ENCODE measurements at places on chromosomes 7 and 10. TPM values are rescaled to one million over a fixed set of nuclear protein-coding genes. Genes with fewer than 3 reads are reported as not detected.

The TMEM178B gene
- polyA plus RNA-seq: 0.56 TPM

DNA sequence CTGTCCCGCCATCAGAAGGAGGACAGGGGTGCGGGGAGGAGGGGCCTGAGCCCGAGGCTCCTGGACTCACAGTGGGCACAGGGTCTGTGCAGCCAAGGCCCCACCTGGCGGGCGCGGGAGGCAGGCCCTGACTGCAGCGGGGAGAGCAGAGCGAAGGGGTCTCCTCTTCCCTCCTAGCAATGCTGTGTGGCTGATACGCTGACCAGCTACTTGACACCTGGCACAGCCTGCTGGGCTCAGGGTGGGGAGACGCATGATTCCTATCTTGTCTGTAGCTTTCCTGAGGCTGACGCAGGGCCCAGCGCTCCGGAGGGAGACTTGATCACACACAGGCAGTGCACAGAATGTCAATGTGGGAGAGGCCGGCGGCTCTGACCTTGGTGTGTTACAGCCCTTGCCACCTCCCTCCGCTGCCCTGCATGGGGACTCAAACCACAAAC lies 174.9 kb downstream of the ELFN1 start:
- DNase-seq: no peak

The TUBB8 gene
- polyA plus RNA-seq: 1.0 TPM

DNA sequence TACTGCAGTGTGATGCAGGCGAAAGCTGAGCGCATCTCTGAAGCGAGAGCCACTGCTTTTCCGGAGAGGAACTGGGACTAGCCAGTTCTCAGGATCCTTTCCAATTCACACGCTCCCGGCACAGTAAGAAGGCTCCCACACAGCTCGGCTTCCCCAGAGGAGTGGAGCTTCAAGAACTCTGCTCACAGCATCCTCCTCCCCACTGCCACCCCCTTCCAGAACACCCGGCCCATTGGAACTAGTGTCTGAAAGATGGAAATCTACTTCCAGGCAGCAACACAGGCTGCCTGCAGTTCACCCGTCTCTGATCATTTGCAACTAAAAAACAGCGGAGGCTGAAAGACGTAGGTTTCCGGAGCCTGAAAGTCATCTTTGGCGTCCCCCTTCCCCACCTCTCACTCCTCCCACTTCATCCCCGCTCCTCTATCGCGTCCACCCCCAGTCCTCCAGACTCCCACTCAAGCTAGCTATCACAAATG lies at the start of gene DGKB:
DGKB (minus strand) TSS at position 163 of the 479 bp plus-strand sequence.
- peak; percentile 37 for DNase-seq

DNA sequence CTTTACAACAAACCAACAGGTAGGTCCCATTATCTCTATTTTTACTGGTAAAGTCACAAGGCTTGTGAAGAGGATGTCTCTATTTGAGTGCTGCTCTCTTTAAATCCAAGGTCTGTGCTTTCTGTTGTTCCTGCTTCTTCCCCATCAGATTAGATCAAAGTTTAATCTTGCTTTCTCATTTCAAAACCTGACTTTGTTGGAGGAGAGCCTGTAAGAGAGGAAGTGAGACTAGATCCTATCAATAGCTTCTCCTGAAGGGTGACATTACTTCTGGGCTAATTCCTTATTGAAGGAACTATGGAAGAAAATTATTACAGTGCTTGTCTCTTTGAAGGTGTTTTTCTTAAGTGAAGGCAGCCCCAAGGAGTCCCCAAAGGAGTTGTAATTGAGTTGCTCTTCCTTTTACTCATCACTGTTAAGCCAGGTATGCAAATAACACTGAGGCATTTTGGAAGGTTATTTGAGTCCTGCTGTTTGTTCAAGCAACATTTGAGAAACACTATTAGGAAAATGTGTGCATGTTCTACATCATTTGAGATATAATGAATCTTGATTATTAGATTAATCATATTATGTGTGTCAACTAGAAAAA lies 146.2 kb upstream of the MBL2 start:
- DNase-seq: no peak

GRCh38 chr10:2425320-2425719 lies 642.0 kb upstream of the PFKP start:
- DNase-seq: no peak

GRCh38 chr7:139600306-139600705 lies 76.8 kb downstream of the CLEC2L start:
- DNase-seq: no peak

GRCh38 chr10:73229567-73229966 lies 17.5 kb downstream of the DNAJC9 start:
- DNase-seq: no peak

DNA sequence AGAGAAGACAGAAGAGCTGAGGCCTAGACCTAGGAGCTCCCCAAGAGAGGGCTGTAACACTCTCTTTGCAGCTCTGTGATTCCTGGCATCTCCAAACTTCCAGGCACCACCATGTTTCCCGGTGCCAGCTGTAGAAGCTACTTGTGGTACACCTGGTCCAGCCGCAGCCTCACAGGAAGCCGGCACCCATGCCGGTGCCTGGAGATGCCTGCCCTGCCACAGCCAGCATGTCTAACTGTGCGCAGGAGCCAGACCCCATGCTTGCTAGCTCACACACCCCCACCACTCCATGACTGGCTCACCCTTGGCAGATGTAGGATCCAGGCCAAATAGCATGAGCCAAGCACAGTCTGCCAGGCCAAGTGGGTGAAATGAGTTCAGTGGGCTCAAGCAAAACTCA lies 211.7 kb upstream of the GNAI1 start:
- no peak for DNase-seq

The UNC5B gene
- polyA plus RNA-seq: 51.1 TPM

DNA sequence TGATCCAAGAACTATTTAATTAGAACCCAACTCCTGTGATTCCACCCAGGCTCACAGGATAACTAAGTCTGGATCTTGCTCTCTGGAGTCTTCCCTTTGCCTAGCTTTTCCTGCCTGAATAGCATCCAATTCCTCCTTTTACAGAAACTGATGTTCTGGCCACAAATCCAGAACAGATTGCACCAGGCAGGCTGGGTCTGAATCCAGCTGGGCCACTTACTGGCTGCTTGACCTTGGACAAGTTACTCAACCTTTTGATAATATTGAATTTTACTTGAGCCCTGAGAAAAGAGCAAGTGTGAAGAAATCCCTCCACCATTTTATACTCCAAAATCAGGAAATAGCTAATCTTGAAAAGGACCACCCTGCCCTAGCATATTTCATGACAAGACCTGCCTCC lies 55.5 kb upstream of the SLC35G1 start:
- DNase-seq: no peak

DNA sequence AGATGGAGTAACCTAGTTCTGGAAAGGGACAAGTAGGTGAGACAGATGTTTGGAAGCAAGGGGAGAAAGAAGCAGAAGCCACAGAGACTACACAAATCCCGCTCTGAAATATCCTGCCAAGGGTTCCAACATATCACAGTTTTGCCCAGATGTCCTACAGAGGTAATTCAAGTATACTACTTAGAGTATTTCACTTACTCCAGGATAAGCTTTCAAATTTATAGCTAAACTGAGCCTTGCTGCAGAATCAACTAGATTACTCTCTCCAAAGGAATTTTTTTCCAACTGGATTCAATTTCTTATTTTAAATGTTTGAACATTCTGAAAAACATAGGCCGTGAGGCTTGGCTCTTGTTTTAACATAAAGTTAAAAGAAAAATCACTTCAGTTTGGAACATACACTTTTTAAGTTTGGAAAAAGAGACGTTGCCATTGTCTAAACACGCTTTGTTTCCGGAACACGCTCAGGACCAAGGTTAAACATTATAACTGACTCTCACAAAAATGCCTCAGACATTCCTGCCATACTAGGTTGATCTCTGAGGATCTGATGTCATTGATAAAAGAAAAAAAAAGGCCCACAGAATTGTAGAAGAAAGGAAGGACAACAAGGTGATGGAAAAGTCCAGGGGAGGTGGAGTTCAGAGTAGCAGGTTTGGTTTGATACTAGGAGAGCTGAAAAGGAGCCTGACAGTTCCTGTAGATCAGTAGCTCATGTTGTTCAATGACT lies 74.8 kb downstream of the FAM185A start:
- no peak for DNase-seq

The AGAP5 gene
- 9.2 TPM for polyA plus RNA-seq

DNA sequence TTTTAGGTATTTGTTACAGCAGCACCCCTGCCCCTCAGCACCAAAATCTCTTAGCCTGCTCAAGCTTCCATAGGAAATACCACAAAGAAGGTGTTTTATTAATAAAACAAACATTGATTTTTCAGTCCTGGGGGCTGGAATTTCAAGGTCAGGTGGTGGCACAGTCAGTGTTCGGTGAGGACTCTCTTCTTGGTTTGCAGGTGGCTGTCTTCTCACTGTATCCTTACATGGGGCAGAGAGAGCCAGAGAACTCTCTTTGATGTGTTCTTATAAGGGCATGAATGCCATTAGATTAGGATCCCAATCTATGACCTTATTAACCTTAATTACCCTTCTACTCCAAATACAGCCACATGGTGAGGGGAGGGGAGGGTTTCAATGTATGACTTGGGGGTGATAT lies 112.3 kb upstream of the PFKP start:
- no peak for DNase-seq

GRCh38 chr10:57218382-57218781 lies 857.3 kb upstream of the ZWINT start:
- DNase-seq: no peak

DNA sequence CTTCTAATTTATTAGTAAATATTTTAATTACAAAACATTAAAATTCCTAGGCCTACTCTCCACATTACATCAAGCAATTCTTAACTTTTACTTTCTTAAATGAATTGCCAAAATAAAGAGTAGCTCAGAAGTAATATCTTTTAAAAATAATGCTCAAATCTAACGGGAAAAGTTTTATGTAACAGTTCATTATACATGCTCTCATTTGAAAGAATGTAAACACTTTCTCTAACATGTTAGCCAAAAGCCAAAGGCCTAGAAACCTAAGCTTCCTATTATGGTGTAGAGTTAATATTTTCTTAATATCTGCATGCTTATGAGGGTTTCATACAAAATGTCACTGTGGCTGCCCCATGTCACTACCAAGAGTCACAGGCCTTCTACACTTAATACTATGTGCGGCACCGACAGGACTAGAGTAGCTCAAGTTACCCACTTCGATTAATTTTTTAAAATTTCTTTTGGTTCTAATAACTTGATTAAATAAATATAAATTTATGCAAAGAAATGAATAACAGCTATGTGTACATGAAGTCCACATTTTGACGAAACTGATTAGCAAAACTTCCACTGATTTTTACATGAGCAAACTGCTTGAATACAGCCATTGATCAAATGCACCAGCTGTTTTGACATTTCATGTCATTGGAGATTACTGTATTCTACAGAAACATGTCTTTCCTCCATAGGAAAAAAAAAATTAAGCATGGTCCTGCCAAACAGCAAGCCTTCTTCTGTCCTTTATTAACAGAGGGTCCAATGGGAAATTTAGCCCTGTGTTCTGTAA lies 3.5 kb downstream of the COBL start:
- DNase-seq: no peak

DNA sequence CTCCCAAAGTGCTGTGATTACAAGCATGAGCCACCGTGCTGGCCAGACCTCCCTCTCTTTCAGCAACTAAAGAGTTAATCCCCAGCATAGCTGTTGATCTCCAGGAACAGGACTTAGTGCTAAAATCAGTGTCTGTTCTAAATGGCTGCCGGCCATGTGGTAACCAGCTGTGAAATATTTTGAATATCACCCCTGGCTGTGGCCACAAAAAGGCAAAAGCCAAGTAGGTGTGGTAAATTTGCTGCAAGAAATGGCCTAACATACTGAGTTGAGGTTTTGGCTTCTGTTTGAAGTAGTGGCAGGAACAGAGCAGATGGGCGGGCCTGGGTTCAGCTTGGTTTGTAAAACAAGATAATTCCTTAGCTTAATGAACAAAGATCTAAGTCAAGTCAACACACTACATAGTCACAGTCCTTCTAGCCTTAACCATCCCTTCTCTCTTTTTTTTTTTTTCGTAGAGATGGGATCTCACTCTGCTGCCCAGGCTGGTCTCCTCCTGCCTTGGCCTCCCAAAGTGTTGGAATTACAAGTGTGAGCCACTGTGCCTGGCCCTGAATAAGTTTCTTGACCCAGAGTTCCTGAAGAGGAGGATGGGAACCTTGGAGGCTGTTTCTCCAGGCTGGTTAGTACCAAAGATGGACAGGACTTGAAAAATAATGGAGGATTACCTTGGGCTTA lies 22.7 kb upstream of the AGFG2 start:
- no peak for DNase-seq

- no peak for DNase-seq
These were observed 755.4 kb downstream of the KCNMA1 start for GRCh38 chr10:76882245-76882644.

GRCh38 chr10:48498940-48499510 lies 105.8 kb downstream of the ARHGAP22 start:
- DNase-seq: no peak

- no peak for DNase-seq
These were observed 109.4 kb downstream of the MYO3A start for GRCh38 chr10:26043469-26043868.

DNA sequence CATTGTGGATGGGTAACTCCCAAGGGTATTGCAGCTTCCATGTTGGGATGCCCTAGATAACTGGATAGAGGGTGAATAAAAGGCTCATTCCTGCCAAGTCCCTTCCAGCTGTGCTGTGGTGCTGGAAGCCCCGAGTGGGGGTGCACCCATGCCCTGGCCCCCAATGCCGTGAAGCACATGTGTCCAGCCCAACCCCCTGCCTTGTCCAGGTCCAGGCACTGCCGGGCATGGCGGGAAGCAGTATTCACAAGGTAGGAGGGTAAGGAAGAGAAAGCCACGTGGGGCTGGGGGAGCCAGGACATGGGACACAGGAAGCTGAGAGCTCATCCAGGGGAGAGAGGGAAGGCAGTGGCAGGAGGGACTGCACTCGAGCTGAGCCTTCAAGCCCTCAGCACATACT lies 148.2 kb upstream of the CDCA7L start:
- DNase-seq: no peak

- DNase-seq: no peak
These were observed 616.9 kb upstream of the FOXK1 start for GRCh38 chr7:4065190-4065589.

- peak; percentile 16 for DNase-seq
These were observed 45.4 kb upstream of the MBL2 start for GRCh38 chr10:52818019-52818418.

DNA sequence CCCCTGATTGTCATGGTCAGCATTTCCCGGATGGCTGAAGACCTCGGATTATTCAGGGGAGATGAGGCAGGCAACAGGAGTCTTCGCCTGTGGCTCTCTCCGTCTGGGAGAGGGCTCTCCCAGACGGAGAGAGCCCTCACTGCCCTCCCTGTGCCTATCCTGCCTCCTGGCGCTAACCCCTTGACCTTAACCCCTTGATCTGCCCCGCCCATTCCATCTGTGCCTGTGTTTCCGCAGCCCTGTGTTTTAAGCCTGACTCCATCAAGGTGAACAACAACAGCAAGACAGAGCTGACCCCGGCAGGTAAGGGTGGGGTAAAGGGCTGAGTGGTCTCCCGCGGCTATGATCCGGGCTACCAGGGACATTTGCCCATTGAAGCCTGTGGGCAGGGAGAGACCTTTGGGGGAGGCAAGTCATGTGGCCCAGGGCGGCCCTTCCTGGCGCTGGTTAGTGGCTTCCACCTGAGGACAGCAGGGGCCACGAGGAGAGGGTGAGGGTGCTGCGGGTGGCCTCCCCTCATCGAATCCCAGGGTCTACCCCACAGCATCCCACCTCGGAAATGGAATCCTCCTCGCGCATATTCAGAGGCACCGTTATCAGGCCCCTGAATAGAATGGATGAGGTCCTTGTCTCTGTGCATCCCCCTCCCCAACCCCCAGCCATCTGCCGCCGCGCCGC lies 4.2 kb upstream of the MUC12 start:
- no peak for DNase-seq

GRCh38 chr10:118851062-118852035 lies 96.6 kb upstream of the CACUL1 start:
- DNase-seq: no peak

Measured in right renal pelvis (tissue), 4 donors.